ENCODE measurements at places on chromosomes 2 and 18. TPM values are rescaled to one million over a fixed set of nuclear protein-coding genes. Genes with fewer than 3 reads are reported as not detected.

GRCh38 chr2:188721784-188722183 lies 252.4 kb upstream of the COL3A1 start:
- DNase-seq = no peak

GRCh38 chr2:96869822-96870625 lies at the start of gene SEMA4C:
Gene SEMA4C (minus strand): TSS chr2:96870080. CDS start chr2:96867886, 2,194 bp downstream.
- no peak for DNase-seq

The CHRND gene
- total RNA-seq = 1.3 TPM

GRCh38 chr2:229087843-229088516 lies 183.1 kb downstream of the PID1 start:
- no peak for DNase-seq

DNA sequence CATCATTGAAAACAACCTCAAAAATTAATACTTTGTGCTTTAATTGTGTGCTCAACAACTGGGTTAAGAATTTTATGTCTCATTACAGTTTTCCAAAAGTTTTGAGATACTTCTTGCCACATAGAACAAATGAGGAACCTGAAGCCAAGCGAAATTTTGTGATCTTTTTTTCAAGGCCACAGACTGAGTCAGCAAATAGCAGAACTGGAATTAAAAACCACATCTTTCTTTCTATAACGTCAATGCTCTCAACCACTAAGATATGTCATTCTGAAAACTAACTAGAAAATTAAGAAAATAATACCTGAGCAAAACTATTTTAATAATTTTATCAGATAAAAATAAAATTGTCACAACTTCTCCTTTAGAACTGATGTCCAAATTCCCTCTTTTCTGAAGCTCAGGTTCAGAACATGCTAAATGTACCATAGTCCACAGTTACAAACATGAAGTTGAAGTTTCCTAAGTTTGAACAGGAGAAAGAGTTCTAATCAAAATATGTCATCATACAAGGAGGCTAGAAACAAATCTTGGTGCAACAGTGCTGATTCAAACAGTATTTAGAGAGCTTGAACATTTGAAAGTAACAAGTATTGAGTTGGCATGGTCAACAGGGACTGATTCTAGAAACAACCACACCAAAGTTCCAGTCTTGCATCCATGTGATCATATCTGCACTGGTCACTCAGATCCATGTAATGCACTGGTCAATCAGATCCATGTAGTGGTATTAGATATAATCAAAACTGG lies 27.6 kb upstream of the CALCRL start:
- DNase-seq = no peak

GRCh38 chr2:238093181-238094140 lies 6.7 kb upstream of the ESPNL start:
- no peak for DNase-seq
